ENCODE measurements at places on chromosomes 13 and 19.

DNA sequence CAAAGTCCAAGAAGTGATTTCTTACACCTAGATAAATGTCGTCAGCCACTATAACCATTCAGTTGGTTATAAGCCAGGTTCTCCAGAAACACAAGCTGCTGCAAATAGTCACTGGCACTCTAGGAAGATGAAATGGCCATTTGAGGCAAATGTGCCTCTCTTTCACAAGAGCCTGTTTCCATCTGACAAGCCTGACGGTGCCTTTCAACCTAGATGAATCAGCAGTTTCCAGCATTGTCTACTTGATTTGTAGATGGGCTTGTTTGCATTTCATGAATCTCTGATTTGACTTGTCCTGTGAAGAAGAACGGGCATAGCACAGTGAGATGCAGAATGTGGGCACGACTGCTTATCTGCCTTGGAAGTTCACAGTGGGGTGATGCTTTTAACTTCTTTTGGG lies 327.2 kb downstream of the LMO7 start:
- no peak for DNase-seq

- DNase-seq, result no peak
Observed at GRCh38 chr13:44870456-44870929, 118.8 kb downstream of the NUFIP1 start.

GRCh38 chr19:8142513-8142900 lies 6.9 kb downstream of the FBN3 start:
- no peak for DNase-seq

DNA sequence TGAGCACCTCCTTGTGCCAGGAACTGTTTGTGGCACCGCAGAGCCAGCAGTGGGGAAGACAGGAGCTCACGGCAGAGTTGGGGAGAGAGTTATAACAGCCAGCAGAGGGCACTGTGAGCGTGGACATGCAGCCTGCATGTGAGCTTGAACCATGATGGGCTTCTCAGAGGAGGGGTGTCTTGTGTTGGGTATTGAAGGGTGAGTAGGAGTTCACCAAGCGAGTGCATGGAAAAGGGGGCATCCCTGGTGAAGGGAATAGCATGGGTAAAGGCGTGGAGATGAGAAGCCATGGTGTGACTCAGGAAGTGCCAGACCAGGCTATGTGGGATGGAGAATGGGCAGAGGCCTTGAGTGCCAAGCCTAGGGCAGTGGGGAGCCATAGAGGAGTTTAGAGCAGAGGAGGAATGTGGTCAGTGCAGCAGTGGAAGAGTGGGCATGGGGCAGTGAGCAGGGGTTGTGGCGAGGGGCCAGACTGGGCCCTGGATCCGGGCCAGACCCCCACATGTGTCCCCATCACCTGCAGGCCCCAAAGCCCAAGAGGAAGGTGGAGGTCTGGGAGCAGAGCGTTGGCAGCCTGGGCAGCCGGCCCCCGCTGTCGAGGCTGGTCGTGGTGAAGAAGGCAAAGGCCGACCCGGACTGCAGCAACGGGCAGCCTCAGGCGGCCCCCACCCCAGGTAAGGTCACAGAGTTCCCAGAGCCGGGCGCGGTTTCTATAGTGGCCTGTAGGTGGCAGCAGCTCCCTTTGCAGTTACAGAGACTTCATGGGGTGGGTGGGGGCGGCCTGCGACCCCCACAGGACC lies 11.8 kb upstream of the SHD start:
- DNase-seq, result peak; percentile 64

- no peak for DNase-seq
Observed at GRCh38 chr19:29277102-29277501, 64.2 kb upstream of the UQCRFS1 start.

DNA sequence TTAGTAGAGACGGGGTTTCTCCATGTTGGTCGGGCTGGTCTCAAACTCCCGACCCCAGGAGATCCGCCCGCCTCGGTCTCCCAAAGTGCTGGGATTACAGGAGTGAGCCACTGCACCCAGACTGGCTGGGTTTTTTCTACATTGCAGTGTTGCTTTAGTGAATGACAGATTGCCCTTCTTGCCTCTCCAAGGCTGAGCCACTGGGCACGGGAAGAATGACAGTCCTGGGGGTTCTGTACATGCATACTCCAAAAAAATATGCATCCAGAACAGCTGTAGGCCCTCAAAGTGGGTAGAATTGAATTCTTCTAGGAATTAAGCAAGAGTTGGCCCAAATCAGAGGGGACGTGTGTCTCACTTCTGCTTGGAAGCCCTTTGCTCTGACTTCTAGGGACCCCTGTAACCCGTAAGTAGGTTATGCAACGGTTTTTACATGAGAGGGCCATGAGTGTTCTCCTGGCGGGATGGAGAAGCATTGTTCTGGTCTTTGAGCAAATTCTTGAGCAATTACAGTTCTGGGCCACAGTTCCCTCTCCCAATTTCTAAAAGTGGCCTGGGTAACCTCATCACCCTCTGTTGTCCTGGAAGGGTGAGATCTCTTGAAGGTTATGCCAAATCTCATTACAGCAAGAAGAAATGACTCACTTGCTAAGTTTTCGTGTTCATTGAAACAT lies 3.6 kb downstream of the ACTN4 start:
- no peak for DNase-seq

DNA sequence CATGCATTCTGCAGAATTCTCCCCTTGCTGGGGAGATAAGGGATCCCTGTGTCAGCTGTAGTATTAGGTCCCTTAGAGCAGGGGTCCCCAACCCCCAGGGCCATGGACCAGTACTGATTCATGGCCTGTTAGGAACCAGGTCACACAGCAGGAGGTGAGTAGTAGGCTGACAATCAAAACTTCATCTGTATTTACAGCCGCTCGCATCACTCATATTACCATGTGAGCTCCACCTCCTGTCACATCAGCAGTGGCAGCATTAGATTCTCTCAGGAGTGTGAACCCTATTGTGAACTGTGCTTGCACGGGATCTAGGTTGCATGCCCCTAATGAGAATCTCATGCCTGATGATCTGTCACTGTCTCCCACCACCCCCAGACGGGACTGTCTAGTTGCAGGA lies 37.9 kb downstream of the CPAMD8 start:
- DNase-seq, result no peak
